Stimulated activated memory B cell treated with anti-CD40 and anti-IgM and Interleukin-4, amounts not matched to agents 10 μg/mL and 1 μg/mL and 100 μg/mL, for 72 hours (primary cell): ENCODE measurements at places on chromosomes 5 and 9.

- no peak for ATAC-seq
Measured at GRCh38 chr5:10525124-10525495, 38.8 kb upstream of the ANKRD33B start.

GRCh38 chr5:127311349-127311748 is 20.8 kb downstream of the MEGF10 start:
- ATAC-seq = no peak

GRCh38 chr5:167773668-167774301 is 517.7 kb upstream of the WWC1 start:
- no peak for ATAC-seq

- no peak for ATAC-seq
Measured at GRCh38 chr9:129052592-129052991, 16.2 kb downstream of the MIGA2 start.

DNA sequence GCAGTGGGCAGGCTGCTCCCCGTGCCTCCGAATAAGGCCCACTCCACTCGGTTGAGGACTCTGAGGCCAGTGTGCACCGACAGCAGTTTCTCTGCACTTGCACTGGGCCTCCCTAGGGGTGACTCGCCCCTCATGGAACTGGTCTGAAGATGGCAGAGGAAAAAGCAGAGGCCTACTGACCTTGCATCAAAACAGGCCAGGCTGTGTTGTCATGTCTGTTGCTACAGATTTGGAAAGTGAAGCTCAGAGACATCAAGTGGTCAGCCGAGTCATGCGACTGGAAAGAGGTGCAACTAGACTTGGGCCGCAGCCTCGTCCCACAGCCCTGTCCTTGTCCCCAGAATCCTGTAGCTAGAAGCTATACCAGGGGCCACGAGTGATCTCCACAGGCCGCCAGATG is 78.3 kb downstream of the DCP2 start:
- no peak for ATAC-seq

- no peak for ATAC-seq
Measured at GRCh38 chr9:84652496-84653120, 16.9 kb upstream of the NTRK2 start.

DNA sequence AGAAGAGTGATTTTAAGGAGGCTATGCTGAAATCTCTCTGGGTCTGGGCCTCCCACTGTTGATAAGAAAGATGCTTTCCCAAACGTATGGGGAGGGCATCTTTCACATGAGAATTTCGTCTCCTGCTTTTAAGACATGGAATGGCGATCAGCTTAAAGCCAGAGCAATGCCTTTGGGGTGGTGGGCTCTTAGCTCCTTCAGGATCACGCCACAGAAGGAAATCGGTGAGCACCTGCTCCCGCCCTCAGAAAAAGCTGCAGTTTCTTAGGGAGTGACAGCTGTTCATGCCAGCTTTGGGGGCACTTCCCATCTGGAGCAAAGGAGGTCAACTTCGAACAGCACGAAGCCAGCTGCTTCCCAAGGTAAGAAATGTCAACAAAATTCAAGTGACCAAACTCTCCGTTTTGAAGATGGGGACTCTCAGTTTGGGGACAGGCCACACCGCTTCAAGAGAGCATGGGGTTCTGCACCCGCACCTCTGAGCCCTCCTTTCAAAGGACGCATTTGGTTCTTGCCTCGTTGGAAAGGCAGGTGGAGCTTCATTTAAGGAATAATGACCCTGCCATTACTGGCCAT is 39.0 kb downstream of the TRIP13 start:
- no peak for ATAC-seq

- ATAC-seq = no peak
Measured at GRCh38 chr9:14907696-14908095, 2.5 kb downstream of the FREM1 start.
